ENCODE measurements at places on chromosomes 11 and 22.
A peak's percentile ranks its signal among the peaks of the same experiment; 100 is the strongest.

GRCh38 chr11:9625728-9626127 is 38.1 kb upstream of the SWAP70 start:
- DNase-seq, result no peak

DNA sequence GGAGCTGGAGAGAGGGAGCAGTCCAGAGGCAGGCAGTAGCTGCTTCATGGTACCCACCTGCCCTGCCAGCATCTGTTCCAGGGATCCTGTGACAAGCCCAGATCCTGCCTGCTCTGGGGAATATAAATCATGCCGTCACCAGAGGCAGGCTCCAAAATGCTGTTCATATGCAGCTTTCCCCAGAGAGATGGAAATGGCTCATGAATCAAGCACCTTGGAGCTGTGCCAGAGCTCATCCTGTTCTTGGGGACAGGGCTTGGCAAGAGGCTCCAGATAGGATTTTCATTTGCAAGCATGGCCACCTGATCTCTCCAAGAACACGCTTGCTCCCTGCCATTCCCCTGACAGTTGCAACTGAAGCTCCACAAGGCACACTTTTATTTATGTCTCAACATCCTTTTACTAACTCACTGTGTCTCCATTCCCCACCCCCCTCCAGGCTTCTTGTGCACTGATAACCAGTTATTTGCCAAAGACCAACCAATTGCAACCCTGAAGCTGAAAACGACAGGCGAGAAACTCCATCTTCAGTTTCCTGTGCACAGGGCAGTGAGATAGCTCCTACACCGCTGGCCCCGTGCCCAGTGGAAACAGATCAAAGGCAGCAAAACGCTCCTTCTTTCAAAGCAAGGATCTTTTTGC is 115.8 kb upstream of the PITPNB start:
- peak; percentile 67 for DNase-seq

DNA sequence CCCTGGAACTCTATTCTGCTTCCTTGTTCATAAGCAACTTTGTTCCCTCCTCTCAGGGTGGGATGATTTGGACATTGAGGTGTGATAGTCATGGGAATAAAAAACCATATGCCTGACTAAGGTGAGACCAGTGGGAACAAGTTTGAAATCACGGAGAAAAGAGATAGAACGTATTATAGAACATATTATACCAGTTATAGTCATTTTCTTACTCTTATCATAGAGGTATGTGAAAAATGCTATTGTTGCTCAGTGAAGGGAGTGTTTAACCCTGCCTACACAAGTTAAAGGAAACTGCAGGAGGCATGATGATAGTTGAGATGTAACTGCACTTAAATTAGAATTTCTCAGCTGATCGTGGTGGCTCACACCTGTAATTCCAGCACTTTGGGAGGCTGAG is 15.5 kb downstream of the OR6Q1 start:
- no peak for DNase-seq

GRCh38 chr11:83726316-83726715 is 440.1 kb upstream of the CCDC90B start:
- no peak for DNase-seq

- no peak for DNase-seq
These were observed 87.1 kb downstream of the CEP164 start for GRCh38 chr11:117414724-117415123.

- no peak for DNase-seq
These were observed 31.6 kb upstream of the CCND1 start for GRCh38 chr11:69609351-69609750.

DNA sequence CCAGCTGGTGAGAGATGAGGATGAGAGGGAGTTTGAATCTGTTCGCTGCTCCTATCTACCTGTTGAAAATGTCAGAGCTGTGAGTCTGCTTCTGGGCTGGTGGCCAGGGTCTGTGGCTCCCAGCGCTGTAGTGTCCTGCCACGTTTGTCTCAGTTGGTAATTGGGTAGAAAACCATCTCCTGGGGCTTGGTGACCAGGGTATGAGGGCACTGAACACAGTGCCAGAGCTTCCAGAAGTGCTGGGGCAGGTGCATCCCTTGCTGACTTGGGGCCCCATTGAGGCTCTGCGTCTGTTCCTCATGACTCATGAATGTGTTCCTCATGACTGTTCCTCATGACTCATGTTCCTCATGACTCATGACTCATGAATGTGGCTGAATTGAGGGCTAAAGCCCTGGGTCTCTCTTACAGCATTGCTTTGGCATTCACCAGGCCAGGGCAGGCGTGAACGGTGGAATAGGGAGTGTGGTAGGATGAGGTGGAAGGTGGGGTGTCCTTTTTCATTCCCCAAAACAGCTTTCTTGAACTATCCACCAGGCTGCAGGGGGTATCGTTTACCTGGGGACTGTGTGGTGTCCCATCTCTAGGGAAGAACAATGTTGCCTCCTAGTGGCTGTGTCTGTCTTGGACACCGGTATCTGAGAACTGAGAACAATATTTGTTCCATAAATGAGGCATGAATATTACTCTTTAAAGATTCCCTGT is 139.5 kb downstream of the COMMD9 start:
- DNase-seq, result no peak

- DNase-seq, result no peak
These were observed 899 bp upstream of the KLHDC7B start for GRCh38 chr22:50544746-50545253.

DNA sequence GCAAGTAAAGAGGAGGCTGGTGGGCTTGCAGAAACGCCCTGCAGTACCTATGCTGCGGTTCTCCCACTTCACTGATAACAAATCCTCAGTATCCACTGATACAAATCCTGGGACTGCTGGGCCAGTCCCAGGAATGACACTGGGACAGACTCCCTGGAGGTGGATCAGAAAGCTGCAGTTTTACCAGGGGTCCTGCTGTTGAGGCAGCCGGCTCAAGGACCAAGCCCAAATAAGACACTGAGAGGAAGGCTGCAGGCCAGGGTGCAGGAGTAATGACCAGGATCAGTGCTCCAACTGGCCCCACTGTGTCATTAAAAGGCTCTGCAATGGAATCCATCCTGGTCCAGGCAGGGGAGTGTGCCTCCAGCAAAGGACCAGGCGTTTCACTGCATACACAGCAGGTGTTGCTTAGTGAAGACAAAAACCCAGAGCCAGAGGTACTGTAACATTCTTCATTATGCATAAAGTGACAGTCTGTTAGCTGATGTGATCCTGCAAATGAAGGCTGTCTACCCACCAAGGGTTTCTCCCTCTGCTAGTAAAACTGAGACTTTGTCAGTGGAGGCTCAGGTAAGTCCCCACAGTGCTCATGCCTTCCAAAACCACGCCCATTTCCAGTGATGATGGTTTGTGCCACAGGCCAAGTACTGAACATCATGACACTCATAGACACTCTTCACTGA is 1.4 kb upstream of the C22orf39 start:
- DNase-seq, result no peak
